H9 (cell line): ENCODE measurements at places on chromosomes 6 and 20.
A peak's percentile ranks its signal among the peaks of the same experiment; 100 is the strongest.

- no peaks in the 10 kb centered on the region for H3K4me1 ChIP-seq
- no peaks in the 10 kb centered on the region for H3K27me3 ChIP-seq
- H3K4me3 ChIP-seq, result no peak overlapping the region
- H3K27ac ChIP-seq, result no peak overlapping the region
- no peak for DNase-seq
These were observed 3.3 kb downstream of the HNF4A start for GRCh38 chr20:44358776-44359175.

- H3K36me3 ChIP-seq, result peaks cover 5% of the 10 kb centered on the region; the same call in 2 of the 3 replicates
- peak overlapping the region; percentile 74; the same call in 2 of the 3 replicates for H3K4me3 ChIP-seq
- no peaks in the 10 kb centered on the region; the same call in 1 of the 2 replicates for H3K4me1 ChIP-seq
- H3K27me3 ChIP-seq, result no peaks in the 10 kb centered on the region
- no peak overlapping the region for H3K27ac ChIP-seq
These were observed 3.4 kb upstream of the GZF1 start for GRCh38 chr20:23358563-23358906.

DNA sequence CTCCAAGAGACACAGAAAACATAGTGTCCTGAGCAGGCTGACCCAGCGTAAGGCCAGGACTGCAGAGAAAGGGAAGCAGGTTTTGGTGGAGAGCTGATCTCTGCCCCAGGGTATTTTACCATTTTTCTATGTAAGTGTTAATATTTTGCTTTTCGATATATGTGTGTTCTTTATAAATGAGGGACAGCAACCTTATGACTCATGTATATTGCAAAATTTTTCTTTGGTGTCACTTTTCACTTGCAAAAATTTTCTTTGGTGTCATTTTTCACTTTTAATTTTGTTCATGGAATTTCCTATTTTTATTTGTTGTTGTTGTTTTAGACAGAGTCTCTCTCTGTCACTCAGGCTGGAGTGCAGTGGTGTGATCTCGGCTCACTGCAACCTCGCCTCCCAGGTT is 34.6 kb upstream of the PXDC1 start:
- H3K4me3 ChIP-seq, result no peak overlapping the region
- H3K36me3 ChIP-seq, result no peaks in the 10 kb centered on the region
- no peaks in the 10 kb centered on the region for H3K27me3 ChIP-seq
- no peak overlapping the region for H3K27ac ChIP-seq
- no peak for DNase-seq

- DNase-seq, result no peak
- no peaks in the 10 kb centered on the region; the same call in 2 of the 3 replicates for H3K36me3 ChIP-seq
- H3K27ac ChIP-seq, result no peak overlapping the region
- no peak overlapping the region for H3K4me3 ChIP-seq
These were observed 82.7 kb downstream of the DLL1 start for GRCh38 chr6:170208182-170208601.

GRCh38 chr6:3381233-3381921 is 75.5 kb downstream of the SLC22A23 start:
- no peaks in the 10 kb centered on the region for H3K27me3 ChIP-seq
- H3K27ac ChIP-seq, result no peak overlapping the region
- no peak for DNase-seq
- no peak overlapping the region for H3K4me3 ChIP-seq

DNA sequence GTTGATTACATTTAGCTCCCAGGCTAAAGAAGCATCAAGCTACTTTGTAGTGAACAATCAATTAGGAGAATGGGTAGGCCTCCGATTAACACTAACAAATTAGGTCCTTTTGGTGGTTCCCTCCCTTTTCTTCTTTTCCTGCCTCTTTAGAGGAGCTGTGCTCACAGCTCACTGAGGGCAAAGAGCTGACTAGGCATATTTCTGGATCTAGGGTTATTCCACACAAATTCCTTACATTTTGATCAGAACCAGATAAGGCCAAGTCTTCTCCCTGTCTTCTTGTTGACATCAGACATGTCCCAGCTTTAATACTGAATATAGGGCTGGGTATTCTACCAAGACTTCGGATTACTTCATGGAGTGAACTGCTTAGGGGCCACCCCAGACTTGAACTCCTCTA is 119.1 kb downstream of the PKHD1 start:
- H3K27ac ChIP-seq, result no peak overlapping the region
- no peaks in the 10 kb centered on the region for H3K27me3 ChIP-seq
- H3K36me3 ChIP-seq, result no peaks in the 10 kb centered on the region
- no peak for DNase-seq

DNA sequence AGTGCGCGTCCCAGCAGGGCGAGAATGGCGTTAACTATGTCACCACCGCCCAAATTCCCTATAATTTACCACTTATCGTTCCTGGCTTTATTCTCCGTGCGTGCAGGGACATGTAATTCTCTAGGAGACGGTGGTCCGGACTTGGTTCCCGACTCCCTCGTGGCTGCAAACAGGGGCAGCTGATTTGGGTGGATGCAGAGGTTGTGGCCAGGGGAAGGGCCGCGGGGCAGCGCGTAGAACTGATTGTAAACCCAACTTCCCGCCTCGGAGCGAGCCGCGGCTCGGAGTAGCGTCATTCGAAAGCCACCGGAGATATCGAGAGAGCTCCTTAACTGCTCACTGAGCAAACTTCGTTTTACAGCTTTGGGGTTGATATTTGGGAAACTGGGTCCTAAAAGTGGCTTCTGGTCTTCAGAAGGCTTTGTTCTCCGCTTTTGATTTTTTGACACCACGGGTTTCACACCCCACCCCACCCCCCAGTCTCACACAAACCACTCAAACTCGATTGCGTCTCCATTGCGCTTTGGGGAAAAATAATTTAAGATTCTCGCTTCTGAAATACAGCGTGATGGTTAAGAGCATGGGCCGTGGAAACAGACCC is 17.5 kb upstream of the ZSCAN9 start:
- DNase-seq, result peak; percentile 75
- peaks cover 47% of the 10 kb centered on the region for H3K27me3 ChIP-seq
- H3K4me1 ChIP-seq, result peaks cover 3% of the 10 kb centered on the region; the same call in 1 of the 2 replicates
- H3K27ac ChIP-seq, result no peak overlapping the region

GRCh38 chr20:47818016-47818415 is 32.7 kb upstream of the SULF2 start:
- no peaks in the 10 kb centered on the region for H3K27me3 ChIP-seq
- H3K36me3 ChIP-seq, result no peaks in the 10 kb centered on the region
- no peaks in the 10 kb centered on the region for H3K4me1 ChIP-seq
- no peak overlapping the region for H3K4me3 ChIP-seq
- no peak overlapping the region for H3K27ac ChIP-seq

- no peaks in the 10 kb centered on the region for H3K27me3 ChIP-seq
- H3K36me3 ChIP-seq, result peaks cover 5% of the 10 kb centered on the region
- no peak overlapping the region for H3K27ac ChIP-seq
- DNase-seq, result no peak
- H3K4me3 ChIP-seq, result no peak overlapping the region
- H3K4me1 ChIP-seq, result peaks cover 3% of the 10 kb centered on the region; the same call in 1 of the 2 replicates
These were observed 29.9 kb downstream of the ARID1B start for GRCh38 chr6:156807028-156807427.

- no peak for DNase-seq
- H3K27me3 ChIP-seq, result no peaks in the 10 kb centered on the region
- H3K4me1 ChIP-seq, result 0 out of 2 replicates have a peak, but pooled peaks cover 4% of the 10 kb centered on the region
- H3K27ac ChIP-seq, result no peak overlapping the region
- peaks cover 4% of the 10 kb centered on the region; the same call in 1 of the 3 replicates for H3K36me3 ChIP-seq
These were observed 5.7 kb downstream of the SDCBP2 start for GRCh38 chr20:1323256-1323655.

DNA sequence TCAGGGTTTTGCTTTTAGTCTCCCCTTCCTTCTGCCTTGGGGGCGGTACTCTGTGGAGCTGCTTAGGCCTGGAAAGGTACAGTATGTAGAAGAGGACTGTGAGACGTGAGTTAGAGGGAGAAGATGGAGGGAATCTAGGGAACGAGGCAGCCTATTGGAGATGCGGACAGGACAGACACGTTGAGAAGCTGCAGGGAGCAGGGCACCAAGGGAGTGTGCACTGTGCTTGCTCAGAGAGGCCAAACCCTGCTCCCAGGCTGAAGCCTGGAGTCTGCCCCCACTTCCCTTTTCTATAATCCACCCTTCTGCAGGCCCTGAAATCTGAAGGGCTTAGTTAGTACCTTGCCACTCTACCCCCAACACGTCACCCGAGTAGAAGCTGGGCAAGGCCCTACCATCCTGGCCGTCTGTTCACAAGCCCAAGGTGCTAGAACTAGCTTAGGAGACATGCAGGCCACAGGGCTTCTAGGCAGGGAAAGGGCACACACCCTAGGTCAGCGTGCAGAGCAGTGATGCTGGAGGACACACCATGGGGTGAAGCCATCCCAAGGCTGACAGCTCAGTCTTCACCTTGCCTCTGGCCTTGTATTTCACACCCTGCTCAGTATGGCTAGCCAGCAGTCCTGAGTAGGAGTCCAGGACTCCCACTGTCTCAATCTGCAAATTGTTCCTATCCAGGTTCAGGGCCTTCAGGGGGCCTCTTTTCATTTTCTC is 6.9 kb downstream of the TP53INP2 start:
- H3K36me3 ChIP-seq, result no peaks in the 10 kb centered on the region
- DNase-seq, result no peak
- peak overlapping the region; percentile 62 for H3K4me3 ChIP-seq
- peaks cover 9% of the 10 kb centered on the region; the same call in 1 of the 2 replicates for H3K27me3 ChIP-seq
- no peak overlapping the region for H3K27ac ChIP-seq

GRCh38 chr6:34196833-34197195 is 39.9 kb upstream of the HMGA1 start:
- no peak overlapping the region for H3K4me3 ChIP-seq
- peaks cover 3% of the 10 kb centered on the region; the same call in 1 of the 2 replicates for H3K4me1 ChIP-seq

DNA sequence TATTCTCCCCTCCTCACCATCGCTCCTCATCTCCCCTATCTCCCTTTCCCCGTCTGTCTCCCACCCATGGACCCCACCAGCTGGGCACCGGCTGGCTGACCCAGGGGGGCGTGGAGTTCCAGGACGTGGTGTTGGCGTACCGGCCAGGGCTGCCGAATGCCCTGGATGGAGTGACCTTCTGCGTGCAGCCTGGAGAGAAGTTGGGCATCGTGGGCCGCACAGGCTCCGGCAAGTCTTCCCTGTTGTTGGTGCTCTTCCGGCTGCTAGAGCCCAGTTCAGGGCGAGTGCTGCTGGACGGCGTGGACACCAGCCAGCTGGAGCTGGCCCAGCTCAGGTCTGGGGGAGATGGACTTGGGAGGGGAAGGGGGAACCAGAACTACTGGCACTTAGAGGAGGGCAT is 7.7 kb downstream of the DLK2 start:
- DNase-seq, result no peak
- H3K27ac ChIP-seq, result no peak overlapping the region
- no peak overlapping the region for H3K4me3 ChIP-seq
- H3K36me3 ChIP-seq, result peaks cover 49% of the 10 kb centered on the region
- H3K4me1 ChIP-seq, result no peaks in the 10 kb centered on the region

DNA sequence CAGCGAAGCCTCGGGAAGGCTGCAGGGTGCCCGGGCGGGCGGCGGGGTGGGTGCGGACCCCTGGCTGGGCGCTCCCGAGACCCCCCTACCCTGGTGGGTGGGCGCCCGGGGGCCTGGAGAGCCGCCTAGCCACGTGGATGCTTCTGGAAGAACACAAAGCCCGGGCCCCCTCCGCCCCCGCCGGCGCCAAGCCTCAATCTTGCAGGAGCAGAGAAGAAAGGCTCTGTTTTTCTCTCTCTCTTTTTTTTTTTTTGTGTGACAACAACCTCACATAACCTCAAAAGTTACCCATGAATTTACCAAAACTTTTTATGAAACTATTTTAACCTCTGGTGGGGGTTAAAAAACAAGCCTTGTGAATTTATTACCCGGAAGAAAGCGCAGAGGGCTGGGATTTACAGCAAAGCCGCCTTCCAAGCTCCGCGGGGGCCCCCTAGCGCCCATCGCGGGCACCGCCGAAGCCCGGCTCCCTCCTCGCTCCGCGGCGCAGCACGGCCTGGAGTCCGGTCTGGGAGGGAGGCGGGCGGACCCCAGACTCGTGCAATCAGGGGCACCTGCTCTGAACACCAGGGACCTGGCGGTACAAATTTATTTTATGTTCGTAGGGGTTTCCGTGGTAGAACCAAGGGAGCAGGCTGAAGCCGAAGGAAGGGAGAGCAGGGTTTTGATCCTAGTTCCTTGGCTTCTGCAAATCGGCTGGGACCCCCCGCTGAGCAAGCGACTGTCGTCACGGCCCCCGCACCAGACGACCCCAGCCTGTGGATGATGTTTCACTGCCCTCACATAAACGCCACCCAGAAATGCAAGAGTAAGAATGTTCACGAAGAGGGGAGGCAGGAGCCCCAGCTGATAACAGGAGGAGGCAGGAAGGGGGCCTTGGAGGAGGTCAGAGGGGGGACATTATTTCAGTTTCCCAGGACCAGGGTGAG is 58.9 kb downstream of the ZNF831 start:
- DNase-seq, result peak; percentile 84
- no peak overlapping the region for H3K27ac ChIP-seq
- H3K4me3 ChIP-seq, result peak overlapping the region; percentile 78
- H3K4me1 ChIP-seq, result 0 out of 2 replicates have a peak, but pooled peaks cover 4% of the 10 kb centered on the region
- H3K36me3 ChIP-seq, result no peaks in the 10 kb centered on the region

GRCh38 chr6:106448000-106448426 is 87.5 kb downstream of the CRYBG1 start:
- H3K4me3 ChIP-seq, result no peak overlapping the region
- H3K4me1 ChIP-seq, result no peaks in the 10 kb centered on the region
- H3K36me3 ChIP-seq, result no peaks in the 10 kb centered on the region

- no peak overlapping the region for H3K4me3 ChIP-seq
- peaks cover 10% of the 10 kb centered on the region; the same call in 1 of the 2 replicates for H3K4me1 ChIP-seq
- H3K36me3 ChIP-seq, result no peaks in the 10 kb centered on the region
- no peak overlapping the region for H3K27ac ChIP-seq
- H3K27me3 ChIP-seq, result no peaks in the 10 kb centered on the region
These were observed 270.9 kb upstream of the JARID2 start for GRCh38 chr6:14974792-14975470.

- H3K4me3 ChIP-seq, result no peak overlapping the region
- no peaks in the 10 kb centered on the region for H3K27me3 ChIP-seq
These were observed 87.5 kb upstream of the SYNDIG1 start for GRCh38 chr20:24381886-24382285.

DNA sequence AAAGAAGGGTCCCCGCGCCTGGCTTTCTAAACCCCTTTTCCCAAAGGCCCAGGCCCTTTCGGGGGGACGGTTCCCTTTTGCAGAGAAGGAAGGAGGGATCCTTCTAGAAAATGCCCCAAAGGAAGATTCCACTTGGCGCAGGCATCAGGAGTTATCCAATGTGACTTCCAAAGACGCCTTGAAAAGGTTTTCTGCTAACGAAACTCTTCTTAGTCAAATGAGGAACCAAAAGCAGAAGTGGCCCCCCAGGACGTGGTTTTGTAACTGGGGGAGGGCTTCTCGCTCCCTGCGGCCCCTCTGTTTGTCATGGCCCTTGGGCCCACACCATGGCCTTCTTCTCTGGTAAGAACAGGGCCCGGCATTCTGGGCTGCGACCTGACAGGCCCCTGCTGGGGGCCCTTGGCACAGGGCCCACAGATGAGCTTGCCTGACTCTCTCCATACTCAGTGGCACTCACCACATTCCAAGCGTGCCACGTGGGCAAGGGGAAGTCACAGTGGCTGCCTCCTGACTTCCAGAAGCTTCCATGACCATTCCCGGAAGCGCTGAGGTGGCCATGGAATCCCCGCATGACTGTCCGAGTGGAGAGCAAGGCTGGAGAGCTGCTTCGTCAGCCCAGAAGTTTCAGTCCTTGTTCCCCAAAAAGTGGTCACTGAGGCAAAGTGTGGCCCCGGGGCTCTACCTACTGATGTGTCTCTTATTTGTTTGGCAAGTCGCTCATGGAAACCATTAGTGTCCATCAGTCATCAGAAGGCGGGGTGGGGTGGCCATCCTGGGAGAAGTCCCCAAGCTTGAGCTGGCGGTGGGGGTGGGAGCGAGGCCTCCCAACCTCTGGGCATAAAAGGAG is 834 bp upstream of the CTSZ start:
- no peaks in the 10 kb centered on the region for H3K27me3 ChIP-seq
- no peak overlapping the region for H3K27ac ChIP-seq
- H3K4me3 ChIP-seq, result peak overlapping the region; percentile 76
- peaks cover 5% of the 10 kb centered on the region; the same call in 1 of the 2 replicates for H3K36me3 ChIP-seq
- no peak for DNase-seq
- peaks cover 7% of the 10 kb centered on the region; the same call in 1 of the 2 replicates for H3K4me1 ChIP-seq
